ENCODE measurements at places on chromosomes 2 and 18. TPM values are rescaled to one million over a fixed set of nuclear protein-coding genes. Genes with fewer than 3 reads are reported as not detected.

ATP5MC3 gene
- 296 TPM for total RNA-seq

TTN gene
- 118 TPM for total RNA-seq

LGALSL gene
- total RNA-seq = 22.5 TPM

TXNL1 gene
- 77.0 TPM for total RNA-seq

GAD1 gene
- total RNA-seq = 20.8 TPM

KIF5C gene
- 39.1 TPM for total RNA-seq

SLC11A1 gene
- total RNA-seq = 0.09 TPM

ITGB6 gene
- total RNA-seq = 0.24 TPM

AQP4 gene
- total RNA-seq = 2.1 TPM

GDF7 gene
- total RNA-seq = 0.06 TPM

RAD51AP2 gene
- total RNA-seq = 0.18 TPM

RUFY4 gene
- total RNA-seq = 0.35 TPM

POTEJ gene
- total RNA-seq = not detected

FRZB gene
- 52.1 TPM for total RNA-seq

CPLX4 gene
- not detected for total RNA-seq

MOGAT1 gene
- total RNA-seq = not detected

All from endodermal cell (in vitro differentiated cells).